NCI-H1930 (cell line): ENCODE measurements at places on chromosomes 7 and 10.

GRCh38 chr10:103498936-103499638 is 5.6 kb downstream of the NEURL1 start:
- no peak for DNase-seq

DNA sequence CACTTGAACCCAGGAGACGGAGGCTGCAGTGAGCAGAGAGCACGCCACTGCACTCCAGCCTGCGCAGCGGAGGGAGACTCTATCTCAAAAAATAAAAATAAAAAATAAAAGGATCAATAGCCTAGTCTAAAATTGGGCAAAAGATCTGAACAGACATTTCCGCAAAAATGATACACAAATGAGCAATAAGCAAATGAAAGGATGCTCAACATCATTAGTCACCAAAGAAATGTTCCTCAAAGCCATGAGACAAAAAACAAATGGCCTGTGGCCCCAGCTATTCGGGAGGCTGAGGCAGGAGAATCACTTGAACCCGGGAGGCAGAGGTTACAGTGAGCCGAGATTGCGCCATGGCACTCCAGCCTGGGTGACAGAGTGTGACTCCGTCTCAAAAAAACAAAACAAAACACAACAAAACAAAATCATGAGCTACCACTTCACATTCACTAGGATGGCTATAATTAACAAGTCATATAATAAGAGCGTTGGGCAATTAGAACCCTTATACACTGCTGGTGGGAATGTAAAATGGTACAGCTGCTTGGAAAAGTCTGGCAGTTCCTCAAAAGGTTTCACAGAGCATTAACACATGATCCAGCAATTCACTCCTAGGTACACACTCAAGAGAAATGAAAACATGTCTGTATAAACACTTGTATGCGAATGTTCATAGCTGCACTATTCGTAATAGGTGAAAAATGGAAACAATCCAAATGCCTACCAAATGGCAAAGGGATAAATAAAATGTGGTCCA is 3.1 kb downstream of the DAGLB start:
- no peak for DNase-seq

- DNase-seq: no peak
These were observed 12.3 kb upstream of the ADO start for GRCh38 chr10:62792261-62792660.

GRCh38 chr10:46106410-46107255 is 60.6 kb upstream of the MSMB start:
- peak; percentile 9 for DNase-seq

GRCh38 chr7:122072924-122073599 is 71.0 kb downstream of the AASS start:
- no peak for DNase-seq

DNA sequence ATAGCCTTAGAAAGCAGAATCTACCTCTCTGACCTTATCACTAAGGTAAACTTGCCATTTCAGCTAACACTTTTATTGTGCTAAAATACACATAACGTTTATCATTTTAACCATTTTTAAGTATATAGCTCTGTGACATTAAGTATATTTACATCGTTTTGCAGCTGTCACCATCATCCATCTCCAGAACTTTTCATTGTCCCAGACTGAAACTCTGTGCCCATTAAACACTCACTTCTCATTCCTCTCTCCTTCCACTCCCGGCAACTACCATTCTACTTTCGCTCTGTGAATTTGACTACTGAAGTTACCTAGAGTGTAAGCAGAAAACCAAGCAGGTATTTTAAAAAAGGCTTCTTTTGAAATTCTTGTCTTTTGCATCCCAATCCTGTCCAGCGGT is 1.3 kb downstream of the DDX50 start:
- DNase-seq: no peak

DNA sequence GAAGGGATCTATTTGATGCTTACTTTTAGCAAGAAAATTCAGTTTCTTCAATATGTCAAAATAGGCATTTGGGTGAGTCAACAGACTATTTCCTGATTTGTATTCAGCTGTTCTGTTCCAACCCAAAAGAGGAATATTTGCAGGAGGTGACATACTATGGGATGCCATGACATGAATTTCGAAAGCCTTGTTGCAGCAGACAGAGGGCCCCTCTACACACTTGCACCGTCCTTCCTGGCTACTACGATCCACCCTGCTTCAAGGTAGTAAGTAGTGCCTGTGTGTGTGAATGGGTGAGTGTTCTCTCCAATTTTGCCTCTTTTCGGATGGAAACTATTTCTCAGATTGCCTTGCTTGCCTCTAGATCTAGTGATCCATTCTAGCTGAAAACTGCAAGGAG is 413.0 kb upstream of the ADARB2 start:
- no peak for DNase-seq

- DNase-seq: no peak
These were observed 4.1 kb upstream of the PLAU start for GRCh38 chr10:73906524-73907447.

- DNase-seq: no peak
These were observed 996.4 kb upstream of the AUTS2 start for GRCh38 chr7:68601826-68602225.
